Fibroblast of pulmonary artery (primary cell): ENCODE measurements at places on chromosomes 13 and 19.

GRCh38 chr13:67100730-67101129, 129.4 kb downstream of the PCDH9 start:
- DNase-seq = peak; percentile 17

- DNase-seq = peak; percentile 6
Measured at GRCh38 chr13:75271846-75272245, 210.1 kb downstream of the TBC1D4 start.

DNA sequence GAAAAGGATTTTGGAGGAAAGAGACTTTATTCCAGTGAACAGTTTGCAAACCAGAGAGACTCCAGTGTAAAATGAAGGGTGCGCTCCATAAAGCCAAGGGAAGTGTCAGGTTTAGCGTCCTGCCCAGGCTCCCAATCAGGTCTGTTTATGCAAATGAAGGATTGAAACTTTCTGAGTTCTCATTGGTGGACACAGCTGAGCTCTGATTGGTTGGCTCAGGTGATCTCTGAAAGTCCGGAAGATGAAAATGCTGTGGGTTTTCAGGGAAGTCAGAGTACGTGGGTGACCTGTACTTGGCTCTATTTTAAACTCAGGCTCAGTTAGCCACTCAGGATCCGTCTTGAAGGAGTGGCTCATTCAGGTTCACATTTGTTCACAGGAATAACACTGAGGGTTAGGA, 28.7 kb upstream of the CD33 start:
- DNase-seq = no peak

DNA sequence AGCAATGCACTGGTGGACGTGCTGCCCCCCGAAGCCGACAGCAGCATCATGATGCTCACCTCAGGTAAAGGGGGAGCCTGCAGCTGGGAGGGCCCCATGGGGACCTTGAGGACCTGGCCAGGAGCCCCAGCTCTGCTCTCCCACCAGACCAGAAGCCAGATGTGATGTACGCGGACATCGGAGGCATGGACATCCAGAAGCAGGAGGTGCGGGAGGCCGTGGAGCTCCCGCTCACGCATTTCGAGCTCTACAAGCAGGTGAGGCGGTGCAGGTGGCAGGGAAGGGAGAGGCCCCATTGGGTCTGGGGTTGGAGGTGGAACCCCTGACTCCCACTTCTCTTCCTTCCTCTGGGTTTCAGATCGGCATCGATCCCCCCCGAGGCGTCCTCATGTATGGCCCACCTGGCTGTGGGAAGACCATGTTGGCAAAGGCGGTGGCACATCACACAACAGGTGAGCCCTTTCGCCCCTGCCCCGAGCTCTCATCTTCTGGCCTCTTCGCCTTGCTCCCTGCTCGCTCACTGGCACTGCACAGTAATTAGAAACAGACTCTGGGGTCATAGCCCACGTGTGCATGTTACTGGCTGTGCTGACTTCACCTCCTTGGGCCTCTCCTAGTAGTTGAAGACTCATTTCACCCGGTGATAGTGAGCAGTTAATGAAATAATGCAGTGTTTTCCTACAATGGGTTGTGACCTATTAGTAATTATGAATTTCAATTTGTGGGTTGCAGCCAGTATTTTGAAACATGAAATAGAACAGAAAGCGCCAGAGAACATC, 3.6 kb downstream of the PSMC4 start:
- no peak for DNase-seq
